GM03348 (cell line): ENCODE measurements at places on chromosomes 7 and 10.

DNA sequence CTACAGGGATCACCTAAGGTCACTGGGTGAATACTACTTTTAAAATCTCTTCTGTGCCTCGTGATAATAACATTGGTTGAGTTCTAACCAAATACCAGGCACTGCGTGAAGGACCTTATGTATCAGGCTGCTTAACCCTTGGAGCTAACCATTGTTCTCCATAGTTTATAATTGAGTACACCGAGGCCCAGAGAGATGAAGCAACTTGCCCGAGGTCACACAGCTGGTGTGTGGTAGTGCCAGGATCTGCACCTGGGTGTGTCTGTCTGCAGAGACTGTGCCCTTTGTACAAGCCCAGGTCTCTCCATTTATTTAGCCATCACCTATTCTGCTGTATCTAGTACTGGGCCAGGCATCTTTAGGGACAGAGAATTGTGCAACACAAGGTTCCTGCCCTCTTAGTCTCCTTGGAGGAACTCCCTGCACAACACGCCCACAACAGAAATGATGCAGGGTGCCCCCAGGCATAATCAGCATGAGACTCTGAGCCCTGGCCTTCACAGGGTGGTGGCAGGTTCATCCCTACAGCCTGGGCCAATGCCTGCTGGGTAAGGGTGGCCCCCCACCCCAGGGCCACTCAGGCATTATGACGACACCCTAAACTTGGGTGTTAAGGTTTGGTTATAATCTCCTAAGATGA lies 31.5 kb downstream of the UNC5B start:
- peak; percentile 58 for DNase-seq

DNA sequence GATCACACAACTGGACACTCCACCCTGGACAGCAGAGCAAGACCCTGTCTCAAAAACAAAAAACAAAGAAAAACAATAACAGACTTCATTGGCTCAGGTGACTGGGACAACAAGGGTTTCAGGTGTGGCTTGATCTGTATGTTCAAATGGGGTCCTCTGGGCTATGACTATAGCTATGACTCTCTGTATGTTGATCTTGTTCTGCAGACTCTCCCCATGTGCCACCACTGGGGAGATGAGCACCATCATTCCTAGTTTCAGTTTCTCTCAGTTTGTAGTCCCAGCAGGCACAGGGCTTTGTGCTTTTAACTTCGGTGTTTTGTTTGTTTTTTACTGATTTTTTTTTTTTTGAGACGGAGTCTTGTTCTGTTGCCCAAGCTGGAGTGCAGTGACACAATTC lies 53.8 kb downstream of the SUFU start:
- no peak for DNase-seq

DNA sequence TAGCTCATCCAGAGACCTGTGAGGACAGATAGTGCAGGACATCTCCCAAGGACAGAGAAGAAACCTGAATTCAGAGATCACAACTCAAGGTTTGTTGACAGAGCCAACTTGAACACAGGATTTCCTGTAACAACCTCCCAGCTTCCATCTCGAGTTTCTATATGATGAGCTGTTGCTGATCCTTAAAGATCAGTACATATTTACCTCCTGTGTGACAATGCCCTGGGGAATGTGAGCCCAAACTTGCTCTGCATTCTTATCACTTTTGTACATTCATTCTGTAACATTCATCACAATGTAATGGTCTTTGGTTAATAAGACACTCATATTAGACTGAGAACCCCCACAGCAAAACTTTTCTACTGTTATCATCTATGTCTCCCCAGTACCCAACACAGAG lies 468.6 kb downstream of the XPNPEP1 start:
- no peak for DNase-seq

DNA sequence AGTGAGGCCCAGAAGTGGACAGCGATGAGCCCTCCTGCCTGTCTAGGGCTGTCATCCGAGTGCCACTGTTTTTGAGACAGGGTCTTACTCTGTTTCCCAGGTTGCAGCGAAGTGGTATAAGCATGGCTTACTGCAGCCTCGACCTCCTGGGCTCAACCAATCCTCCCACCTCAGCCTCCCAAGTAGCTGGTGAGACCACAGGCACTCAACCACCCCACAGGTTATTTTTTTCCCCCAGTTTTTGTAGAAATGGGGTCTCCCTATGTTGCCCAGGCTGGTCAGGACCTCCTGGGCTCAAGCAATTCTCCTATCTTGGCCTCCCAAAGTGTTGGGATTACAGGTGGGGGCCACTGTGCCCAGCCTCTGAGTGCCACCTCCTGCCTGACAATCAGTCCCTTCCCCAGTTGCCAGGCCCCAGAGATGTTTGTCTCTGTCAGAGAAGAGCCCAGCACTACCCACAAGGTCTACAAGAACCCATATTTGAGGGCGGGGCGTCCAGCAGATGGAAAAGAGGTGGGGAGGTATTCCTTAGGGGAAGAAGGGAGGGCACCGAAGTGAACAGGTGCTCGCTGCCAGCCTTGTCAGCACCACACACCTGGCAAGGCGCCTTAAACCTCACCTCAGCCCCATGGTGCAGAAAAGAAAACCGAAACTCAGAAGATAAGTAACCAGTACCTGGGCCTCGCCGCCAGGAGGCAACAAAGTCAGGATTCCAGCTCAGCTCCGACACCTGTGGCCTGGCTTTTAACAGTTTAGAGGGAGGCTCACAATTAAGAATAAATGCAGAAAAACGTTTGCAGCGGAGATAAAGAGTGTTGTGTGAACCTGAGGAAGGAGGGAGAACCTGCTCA lies 77.4 kb upstream of the ANLN start:
- DNase-seq, result no peak

- DNase-seq, result no peak
These were observed 32.6 kb downstream of the TMEM270 start for GRCh38 chr7:73893342-73894101.

DNA sequence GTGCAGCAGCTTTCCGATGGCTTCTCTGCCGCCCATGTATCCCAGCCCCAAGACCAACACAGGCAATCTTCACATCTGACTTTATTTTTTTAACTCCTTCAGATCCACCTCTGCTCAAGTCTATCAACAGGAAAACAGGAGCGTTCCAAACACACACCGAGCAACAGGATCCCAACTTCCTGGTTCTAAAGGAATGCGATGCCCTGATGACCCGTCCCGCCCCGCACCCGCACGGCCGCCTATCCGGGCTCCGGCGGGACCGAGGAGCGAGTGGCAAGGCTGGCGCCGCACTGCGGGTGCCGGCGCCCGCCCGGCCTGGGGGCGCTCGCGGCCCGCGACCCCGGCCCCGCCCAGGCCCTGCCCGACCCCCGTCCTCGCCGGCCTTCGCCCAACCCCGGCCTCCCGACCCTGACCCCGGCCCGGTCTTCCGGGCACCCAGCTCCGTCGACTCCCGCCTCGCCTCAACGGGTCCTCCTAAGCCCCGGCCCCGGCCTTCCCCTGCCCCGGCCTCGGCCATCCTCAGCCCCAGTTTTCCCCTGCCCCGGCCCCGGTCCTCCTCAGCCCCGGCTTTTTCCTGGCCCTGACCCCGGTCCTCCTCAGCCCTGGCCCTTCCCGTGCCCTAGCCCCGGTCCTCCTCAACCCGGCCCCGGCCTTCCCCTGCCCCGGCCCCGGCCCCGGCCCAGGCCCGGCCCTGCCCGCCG lies 730 bp downstream of the LARP4B start:
- DNase-seq, result peak; percentile 70

DNA sequence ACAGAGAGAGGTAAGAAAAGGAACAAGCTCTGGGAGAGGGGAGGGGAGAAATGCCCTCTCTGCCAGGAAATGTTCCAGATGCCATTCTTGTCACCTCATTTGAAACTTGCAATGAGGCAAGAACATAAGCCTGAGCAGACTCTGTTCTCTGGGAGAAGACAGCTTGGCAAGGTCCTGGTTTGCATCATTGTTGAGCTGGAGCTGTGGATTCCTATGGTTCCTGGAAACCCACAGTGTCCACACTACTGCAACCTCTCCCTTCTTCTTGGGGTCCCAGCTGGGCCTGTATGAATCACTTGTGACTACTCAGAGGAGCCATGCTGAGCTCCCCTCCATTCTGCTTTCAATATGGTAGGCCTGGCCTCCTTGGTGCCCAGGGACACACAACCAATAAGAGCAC lies 60.8 kb upstream of the HECTD2 start:
- peak; percentile 84 for DNase-seq

DNA sequence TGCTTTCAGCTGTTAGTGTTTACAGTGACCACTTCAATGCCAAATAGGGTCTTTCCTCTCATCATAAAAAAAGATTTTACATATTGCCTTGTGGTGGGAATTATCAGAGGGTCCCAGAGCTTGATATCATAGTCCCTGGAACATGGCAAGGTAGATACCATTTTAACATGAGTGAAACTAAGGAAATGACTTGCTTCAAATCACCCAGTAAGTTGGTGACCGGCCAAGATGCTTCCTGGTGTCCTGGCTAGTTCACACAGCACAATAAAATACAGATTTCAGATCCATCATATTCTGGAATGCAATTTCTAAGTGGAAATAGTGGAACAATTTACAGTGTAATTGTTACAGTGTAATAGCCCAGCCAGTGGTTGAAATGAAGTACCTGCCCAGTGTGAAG lies 36.6 kb downstream of the CNNM1 start:
- peak; percentile 27 for DNase-seq

DNA sequence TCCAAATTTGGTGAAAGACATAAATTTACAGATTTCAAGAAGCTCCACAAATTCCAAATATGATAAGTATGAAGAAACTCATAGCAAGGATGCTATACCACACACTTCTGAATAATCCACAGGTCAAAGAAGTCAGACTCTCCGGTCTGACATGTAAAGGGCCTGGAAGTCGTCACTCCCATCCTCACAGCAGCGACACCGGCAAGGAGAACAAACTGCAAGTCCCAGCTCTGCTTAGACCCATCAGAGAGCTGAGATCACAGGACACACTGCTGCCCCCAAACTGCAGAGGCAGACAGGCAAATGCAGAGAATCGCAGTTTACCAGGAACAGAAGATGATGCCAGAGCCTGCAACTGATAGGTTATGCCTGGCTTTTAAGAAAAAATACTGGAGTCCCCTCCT lies 62.0 kb downstream of the AMZ1 start:
- DNase-seq, result no peak

DNA sequence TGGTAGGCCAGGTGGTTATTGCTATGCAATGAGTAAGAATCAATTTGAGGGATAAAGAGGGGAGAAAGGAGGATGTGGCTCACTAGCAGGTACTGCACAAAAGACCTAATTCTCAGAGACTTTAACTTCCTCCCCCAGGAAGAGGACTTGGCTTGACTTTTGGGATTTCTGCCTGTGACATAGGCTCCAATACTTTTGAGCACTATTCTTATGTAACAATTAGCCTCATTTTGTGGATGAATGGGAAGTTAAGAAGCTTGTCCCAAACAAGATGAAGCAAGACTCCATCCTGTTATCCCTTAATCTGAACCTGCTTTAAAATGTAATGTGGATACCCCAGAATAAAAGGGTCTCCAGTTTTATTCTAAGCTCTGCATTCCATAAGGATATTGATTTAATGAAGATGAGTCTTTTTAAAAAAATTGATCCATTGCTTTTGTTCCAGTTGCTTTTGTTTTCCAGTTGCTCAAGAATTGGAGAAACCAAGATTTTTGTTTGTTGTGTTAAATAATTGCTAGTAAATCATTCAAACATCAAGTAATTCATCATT lies 218.5 kb downstream of the SNX13 start:
- no peak for DNase-seq

GRCh38 chr10:64430690-64431323 lies 909.6 kb downstream of the REEP3 start:
- DNase-seq, result no peak

- DNase-seq, result peak; percentile 73
These were observed 90.8 kb downstream of the PRLHR start for GRCh38 chr10:118504467-118505205.

GRCh38 chr10:70162892-70163201 lies 7.5 kb downstream of the SAR1A start:
- DNase-seq, result no peak

- peak; percentile 67 for DNase-seq
These were observed 553 bp upstream of the ADD3 start for GRCh38 chr10:110007161-110007700.

DNA sequence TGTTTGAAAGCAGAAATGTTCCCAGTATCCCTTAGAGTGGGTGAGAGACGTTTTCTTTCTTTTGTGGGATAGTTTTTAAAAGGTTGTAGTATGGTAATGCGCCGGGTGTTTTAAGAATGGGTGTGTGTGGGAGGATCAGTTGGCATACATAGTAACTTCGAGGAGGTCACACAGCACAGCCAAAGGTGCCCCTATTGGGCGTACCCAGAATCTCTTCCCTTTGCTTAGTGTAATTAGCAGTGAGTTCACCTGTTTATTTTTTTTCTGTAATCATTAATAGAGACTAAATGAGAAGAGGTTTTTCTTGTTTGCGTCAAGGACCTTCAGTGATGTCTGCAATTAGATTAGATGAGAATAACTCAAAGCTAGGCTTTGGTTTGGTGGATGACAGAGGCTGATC lies 1.5 kb downstream of the PLEKHA8 start:
- no peak for DNase-seq
